Caki2 (cell line): ENCODE measurements at places on chromosomes 3 and 15. TPM values are rescaled to one million over a fixed set of nuclear protein-coding genes. Genes with fewer than 3 reads are reported as not detected.
A peak's percentile ranks its signal among the peaks of the same experiment; 100 is the strongest.

GRCh38 chr15:38864122-38864521 is 299.5 kb upstream of the RASGRP1 start:
- DNase-seq, result no peak

GRCh38 chr3:45937206-45938042 is 5.8 kb upstream of the CXCR6 start:
- DNase-seq, result no peak

- DNase-seq, result no peak
Measured at GRCh38 chr3:28890373-28890772, 390.5 kb upstream of the RBMS3 start.

DNA sequence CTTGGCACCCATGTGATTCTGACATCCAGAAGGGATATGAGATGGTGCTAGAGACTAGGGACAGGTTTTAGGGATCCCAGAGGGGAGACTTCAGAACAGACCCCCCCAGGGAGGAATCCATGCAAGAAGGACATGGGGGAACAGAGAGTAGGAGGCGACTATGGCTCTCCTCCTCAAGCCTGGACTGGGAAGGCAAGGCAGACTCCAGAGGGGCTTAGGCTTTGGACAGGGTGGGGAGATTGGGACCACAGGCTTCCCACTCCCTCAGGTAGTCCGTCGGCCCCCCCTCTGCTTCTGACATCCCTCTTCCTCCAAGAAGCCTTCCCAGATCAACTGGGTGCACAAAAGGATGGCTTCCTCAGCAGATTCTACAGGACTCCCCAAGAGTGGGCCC is 3.0 kb upstream of the VIPR1 start:
- DNase-seq, result no peak

DNA sequence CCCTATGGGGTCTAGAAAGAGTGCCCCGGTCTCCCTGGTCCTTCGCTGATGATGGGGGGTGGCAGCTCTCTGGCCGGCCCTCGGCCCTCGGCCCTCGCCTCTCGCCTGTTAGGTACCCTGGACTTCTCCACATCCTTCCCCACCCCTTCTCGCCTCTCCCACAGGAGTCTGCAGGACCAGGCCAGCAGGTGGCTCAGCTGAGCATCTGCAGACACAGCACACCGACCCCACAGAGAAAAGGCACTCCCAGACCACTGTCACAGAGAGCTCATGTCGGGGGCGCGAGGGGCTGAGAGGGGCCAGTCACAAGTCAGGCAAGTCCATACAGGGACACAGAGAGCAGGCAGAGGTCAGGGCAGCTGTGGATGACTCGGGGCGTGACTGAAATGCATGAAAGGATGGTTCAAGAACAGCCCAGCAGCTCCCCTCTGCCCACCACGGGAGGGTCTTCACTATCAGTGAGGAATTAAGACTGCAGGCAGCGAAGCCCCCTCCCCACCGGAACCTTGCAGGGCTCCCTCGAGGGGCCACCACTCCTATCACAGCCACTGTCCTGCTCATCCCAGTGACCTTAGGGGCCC is 181.7 kb upstream of the NSMCE3 start:
- no peak for DNase-seq

- no peak for DNase-seq
Measured at GRCh38 chr3:4245671-4246070, 57.5 kb upstream of the SETMAR start.

GRCh38 chr3:52608337-52608736 is 71.9 kb downstream of the UQCC5 start:
- DNase-seq, result no peak

DNA sequence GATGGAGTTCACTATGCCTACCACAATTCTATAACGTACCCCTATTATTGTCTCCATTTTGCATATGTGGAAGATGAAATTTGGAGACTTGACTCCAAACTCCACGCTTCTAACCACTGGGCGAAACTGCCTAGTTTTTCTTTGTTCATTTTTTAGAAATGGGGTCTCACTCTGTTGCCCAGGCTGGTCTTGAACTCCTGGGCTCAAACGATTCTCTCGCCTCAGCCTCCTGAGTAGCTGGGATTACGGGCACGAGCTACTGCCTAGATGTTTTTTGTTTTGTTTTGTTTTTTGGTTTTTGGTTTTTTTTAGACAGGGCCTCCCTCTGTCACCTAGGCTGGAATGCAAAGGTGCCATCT is 584 bp upstream of the RPL32 start:
- no peak for DNase-seq

GRCh38 chr15:81531109-81531592 is 157.1 kb upstream of the TMC3 start:
- no peak for DNase-seq

- DNase-seq, result no peak
Measured at GRCh38 chr3:13950042-13950441, 70.2 kb upstream of the WNT7A start.

DNA sequence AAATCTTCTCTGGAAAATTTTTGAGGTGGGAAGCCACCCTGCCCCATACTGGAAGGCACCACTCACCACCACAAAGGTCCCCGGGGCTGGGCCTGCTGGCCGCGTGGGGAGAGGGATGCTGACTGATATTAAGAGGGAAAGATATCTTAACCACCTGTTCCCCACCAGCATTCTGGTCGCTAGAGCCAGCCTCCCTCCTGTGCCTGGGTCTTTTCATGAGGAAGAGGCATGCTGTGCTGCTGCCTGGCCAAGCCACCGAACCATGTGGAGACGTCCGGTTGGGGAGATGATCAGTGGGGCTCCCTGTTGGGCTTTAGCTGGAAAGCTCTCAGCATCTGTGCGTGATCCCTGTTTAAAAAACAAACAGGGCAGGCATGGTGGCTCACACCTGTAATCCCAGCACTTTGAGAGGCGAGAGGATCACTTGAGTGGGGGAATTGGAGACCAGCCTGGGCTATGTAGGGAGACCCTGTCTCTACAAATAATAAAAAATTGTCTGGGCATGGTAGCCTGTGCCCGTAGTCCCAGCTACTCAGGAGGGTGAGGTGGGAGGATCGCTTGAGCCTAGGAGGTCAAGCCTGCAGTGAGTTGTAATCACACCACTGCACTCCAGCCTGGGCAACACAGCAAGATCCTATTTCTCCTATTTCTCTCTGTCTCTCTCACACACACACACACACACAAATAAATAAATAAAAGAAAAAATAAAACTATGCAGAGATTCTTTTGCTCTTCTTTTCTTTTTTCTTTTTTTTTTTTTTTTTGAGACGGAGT is 1.0 kb downstream of the KLHL18 start:
- DNase-seq, result peak; percentile 2

DNA sequence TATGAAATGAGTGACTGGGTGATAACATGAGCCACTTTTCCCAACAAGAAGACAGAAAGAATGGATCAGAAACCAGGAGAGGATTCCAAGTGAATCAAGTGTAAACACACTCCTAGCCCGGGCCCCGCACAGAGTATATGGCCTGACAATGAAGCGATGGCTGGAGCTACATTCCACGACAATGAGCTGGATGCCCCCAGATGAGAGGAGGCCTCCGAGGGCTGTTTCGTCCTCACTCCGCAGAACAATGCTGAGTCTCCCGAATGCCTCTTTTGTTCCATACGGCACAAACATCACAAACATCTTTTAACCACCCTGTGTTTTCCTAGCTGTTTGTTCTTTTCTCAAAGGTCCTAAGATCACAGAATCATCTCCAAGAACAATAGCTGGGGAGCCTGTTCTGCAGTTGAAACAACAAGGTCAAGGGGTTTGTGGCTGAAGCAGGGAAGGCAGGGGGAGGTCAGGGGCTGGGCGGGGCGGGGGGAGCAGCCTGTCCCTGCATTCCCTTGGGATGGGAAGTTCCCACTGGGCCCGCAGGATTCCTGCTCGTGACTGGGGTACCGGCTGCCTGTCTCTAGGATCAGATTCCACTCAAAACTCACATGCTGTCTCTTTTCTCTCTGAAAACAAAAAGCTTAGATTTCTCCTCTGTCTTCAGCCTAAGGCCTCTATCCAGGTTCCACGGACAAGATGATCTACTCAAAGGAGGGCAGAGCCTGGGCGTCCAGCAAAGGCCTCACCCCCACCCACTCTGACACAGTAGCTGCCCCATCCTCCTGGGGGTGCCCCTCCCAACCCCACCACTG is 151.3 kb downstream of the XXYLT1 start:
- peak; percentile 85 for DNase-seq

GRCh38 chr15:59649603-59650002 is 7.7 kb downstream of the GTF2A2 start:
- no peak for DNase-seq

DNA sequence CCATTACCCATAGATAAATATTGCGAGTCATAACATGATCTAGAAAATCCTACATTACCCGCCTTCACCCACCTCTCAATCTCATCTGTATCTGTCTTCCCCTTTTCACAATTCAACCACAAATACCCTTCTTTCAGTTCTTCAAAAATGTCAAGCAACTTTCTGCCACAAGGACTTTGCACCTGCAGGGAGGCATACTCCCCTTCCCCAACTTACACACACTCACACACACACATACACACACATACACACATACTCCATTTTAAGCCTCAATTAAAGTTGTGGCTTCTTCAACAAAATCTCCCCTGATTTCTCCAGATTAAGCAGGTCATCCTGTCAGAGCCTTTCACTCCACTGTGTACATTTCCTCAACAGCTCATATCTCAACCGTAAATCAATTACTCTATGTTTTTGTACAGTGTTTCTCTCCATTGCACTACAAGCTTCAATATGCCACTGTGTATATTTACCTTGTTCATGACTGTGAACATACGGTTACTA is 33.1 kb upstream of the CCDC50 start:
- no peak for DNase-seq

DNA sequence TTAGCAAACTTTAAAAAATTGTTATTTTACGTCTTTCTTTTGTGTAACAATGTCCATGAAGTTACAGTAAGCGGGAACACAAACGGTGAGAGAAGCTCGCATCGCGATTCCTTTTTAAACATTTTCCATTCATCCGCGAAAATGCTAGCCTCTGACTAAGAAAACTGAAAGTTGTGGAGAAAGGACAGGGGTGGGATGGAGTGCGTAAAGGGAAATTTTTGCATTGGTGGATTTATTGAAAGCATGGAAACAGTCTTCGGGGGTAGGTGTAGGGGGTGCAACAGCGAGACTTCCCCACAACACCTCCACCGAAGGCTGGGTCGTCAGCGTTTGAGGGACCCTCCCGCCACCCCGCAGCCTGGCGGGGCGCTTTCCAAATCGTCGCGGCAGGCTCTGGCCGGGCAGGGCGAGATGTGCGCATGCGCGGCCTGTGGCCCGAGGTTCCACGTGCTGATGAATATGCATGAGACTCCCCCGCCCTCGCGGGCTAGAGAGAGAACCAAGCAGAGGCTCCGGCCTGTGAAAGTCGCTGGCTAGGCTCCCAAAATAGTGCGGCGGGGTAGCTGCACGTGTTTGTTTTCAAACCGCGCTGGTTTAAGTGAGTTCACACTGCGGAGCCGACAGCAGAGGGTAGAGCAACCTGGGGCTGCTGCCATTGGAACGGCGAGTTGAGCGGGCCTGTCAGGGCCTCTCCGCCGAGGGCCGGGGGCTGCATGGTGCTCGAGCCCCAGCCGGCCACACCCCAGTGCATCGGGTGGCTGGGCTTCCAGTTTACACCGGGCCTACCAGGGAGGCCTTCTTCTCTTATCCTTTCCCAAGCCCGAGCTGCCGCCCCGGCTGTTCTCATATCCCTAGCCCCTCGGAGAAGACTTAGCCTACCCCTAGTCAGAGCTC is 9.9 kb downstream of the ZIC1 start:
- no peak for DNase-seq

GRCh38 chr15:100244796-100245486 is 96.8 kb downstream of the ADAMTS17 start:
- peak; percentile 8 for DNase-seq

DNA sequence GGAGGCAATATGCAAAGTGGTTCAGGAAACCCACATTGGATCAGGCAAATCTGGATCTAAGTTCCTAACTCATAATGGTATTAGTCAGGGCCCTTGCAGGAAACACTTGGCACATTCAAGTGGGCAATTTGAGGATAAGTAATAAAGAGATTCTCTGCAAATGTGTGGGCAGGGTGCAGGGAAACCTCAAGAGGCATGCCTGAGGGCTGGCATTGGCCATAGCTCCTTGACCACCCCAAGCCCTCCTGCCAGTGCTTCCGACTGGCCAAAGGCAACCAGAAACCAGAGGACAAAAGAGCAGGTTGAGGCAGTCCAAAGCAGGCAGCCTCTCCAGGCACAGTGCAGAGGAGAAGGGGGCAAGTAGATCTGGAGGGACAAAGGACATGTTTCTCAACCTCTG is 130.8 kb upstream of the SNTN start:
- no peak for DNase-seq

DNA sequence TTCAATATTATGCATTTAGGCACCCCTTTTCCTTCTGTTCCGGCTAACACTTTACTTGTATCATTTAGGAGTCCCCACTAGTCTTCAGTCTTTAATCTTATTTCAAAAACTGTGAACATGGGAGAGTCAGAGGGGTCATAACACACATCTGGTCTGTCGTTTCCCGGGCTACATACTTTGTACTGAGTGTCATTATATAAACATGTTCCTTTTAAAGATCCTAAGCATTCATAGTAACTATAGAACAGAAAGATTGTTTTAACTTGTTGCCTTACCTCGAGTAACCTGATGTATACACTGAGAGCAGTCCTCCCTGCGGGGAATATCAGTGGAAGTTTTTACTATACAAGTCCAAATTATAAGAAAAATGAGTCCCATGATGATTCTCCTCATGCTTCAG is 78.2 kb upstream of the VEPH1 start:
- DNase-seq, result no peak

DNA sequence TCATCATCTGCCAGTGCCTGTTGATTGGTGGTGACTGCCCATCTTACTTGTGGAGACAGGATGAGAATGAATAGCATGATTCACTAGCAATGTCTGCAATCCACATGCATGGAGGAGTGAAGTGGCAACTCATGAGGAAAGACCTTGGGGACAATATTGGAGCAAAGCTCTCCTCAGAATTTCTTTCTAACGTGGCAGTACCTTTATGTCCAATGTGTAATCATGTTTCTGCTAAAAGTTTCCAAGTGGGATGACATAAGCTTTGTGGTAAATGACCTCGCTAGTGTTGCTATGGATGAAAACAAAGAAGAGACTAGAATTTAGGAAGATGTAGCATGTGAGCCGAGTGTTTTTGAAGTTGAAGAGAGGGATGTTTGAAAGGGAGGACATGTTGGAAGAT is 117.8 kb downstream of the CPNE4 start:
- no peak for DNase-seq

- peak; percentile 66 for DNase-seq
Measured at GRCh38 chr3:196684548-196685407, 27.3 kb downstream of the CEP19 start.

The SLC22A13 gene
- not detected in 2 replicates for total RNA-seq

The FOXP1 gene
- total RNA-seq, result 31.8 and 39.5 TPM in 2 replicates

The CCDC33 gene
- 0.84 and 2.6 TPM in 2 replicates for total RNA-seq

The GMNC gene
- not detected in 2 replicates for total RNA-seq

The SCAMP5 gene
- total RNA-seq, result 0.88 and 1.0 TPM in 2 replicates

The CEP19 gene
- 9.3 and 12.2 TPM in 2 replicates for total RNA-seq

The TGM5 gene
- total RNA-seq, result not detected in 2 replicates

The TRPM1 gene
- 0.07 TPM in 1 of 2 replicates, not detected in the other for total RNA-seq

The LTK gene
- not detected in 2 replicates for total RNA-seq

The SCAANT1 gene
- not detected in 2 replicates for total RNA-seq

The NTRK3 gene
- total RNA-seq, result not detected in 2 replicates

The TMEM87A gene
- total RNA-seq, result 44.0 and 55.7 TPM in 2 replicates

The GLDN gene
- not detected in 2 replicates for total RNA-seq

The LRRIQ4 gene
- not detected in 2 replicates for total RNA-seq
